Fibroblast of villous mesenchyme (primary cell): ENCODE measurements at places on chromosomes 5 and 9. TPM values are rescaled to one million over a fixed set of nuclear protein-coding genes. Genes with fewer than 3 reads are reported as not detected.

The PCSK1 gene
- total RNA-seq = under 0.01 TPM in 1 of 2 replicates, not detected in the other

The SH3RF2 gene
- total RNA-seq = 0.97 and 2.2 TPM in 2 replicates

The ZNG1F gene
- total RNA-seq = 6.5 and 7.1 TPM in 2 replicates

The PLPP7 gene
- 8.2 and 10.0 TPM in 2 replicates for total RNA-seq

The FRRS1L gene
- total RNA-seq = under 0.01 TPM in 1 of 2 replicates, not detected in the other

The BAAT gene
- under 0.01 TPM in 1 of 2 replicates, not detected in the other for total RNA-seq

The SARDH gene
- 5.5 and 6.0 TPM in 2 replicates for total RNA-seq

The ENHO gene
- total RNA-seq = not detected in 2 replicates

The FAT2 gene
- under 0.01 TPM in 1 of 2 replicates, not detected in the other for total RNA-seq

The SLC6A19 gene
- total RNA-seq = not detected in 2 replicates

The PCDHGA1 gene
- total RNA-seq = 0.64 and 0.86 TPM in 2 replicates

The PCDHGB6 gene
- 4.2 and 4.3 TPM in 2 replicates for total RNA-seq

The GDNF gene
- 0.43 and 1.6 TPM in 2 replicates for total RNA-seq

The IFNB1 gene
- not detected in 2 replicates for total RNA-seq
